ENCODE measurements at places on chromosomes 16 and 17. TPM values are rescaled to one million over a fixed set of nuclear protein-coding genes. Genes with fewer than 3 reads are reported as not detected.

DNA sequence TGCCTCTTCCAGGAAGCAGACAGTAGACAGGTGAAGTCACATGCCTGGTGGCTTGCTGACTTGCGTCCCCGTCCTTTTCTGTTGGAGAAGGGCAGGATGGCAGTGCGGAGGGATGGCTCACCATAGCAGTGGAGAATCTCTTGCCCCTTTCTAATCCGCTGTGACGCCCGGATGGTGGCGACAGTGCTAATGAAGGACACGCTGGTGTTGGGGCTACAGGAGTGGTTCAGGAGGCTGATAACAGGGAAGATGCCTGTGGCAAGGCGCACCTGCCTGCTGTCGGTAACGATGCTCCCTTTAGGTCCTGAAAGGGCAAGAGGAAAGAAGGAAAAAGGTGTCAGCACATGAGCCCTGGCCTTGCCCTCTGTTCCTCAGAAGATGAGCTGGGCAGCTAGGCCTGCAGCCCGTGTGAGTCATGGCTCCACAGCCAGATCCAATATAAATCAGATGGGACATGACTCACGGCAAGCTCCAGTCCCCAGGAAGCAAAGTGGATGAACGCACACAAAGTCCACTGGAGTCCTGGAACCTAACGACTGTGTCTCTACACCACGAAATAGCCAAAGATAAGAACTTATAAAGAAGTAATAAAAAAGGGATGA, 25.5 kb downstream of the SERPINF1 start:
- no peak for DNase-seq

DNA sequence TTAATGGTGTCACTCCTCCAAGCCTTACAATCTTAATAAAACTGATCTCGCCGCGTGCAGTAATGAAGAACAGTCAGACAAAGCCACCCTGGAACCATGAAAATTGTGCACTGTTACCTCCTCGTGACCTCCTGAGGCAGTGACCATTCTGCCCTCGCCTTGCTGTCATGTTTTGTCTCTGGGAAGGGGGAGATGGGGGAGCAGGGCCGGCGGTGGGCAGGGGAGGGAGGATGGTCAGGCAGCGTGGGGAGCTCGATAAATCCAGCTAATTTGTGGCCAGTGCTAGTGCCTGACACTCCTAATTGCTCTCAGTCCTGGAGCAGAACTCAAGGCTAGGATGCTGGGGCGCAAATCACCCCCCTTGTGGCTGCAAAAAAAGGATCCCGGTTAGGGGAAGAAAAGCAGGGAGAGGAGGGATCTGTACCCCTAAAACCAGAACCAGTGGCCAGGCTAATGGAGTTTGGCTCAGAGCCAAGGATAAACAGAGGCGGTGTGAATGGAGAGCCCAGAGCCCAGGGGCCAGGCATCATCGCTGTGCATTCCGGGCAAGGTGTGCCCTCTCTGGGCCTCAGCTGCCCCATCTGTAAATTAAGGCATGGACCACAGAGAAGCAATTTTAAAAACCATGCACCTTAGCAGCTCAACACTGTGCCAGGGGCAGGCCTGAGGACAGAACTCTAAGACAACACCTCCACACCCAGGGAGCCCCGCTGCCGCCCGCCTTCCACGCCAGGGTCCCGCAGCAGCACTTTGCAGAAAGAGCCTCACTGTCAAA, 113.3 kb downstream of the ZNF423 start:
- DNase-seq, result no peak

DNA sequence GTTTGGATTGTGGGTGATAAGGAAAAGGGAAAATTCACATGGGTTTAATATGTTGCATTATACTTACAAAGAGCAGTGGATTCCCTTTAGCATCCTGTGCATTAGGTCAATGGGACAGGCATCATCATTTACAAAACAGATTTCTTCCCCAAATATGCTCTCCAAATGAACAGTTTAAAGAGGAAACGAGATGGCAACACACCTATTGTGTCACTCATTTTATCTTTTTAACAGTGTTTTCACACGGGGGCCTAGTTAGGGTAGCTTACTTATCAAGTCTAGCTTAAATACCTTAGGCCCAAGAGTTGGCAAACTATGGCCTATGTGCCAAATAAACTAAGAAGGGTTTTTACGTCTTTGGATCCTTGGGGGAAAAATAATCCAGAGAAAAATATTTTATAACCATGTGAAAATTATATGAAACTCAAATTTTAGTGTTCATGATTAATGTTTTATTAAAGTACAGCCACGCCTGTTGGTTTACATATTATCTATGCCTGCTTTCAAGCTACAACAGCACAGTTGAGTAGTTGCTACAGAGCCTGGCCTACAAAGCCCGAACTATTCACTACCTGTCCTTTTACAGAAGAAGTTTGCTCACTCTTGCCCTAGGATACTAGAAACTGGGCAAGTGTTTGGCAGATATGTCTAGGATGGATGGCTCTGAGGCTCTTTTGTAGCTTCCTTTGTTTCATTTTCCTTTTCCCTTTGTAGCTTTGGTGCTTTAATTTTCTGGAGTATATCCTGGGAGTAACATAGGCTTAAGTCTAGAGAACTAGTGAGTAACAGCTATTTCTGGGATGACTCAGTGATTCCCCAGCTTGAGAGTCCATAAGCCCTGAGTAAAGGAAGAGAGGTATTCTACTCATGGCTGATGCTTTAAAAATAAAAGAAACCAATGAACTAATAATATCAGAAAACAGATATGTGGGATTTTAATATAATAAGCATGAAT, 12.4 kb downstream of the NUP93 start:
- DNase-seq, result no peak

GRCh38 chr16:89934611-89935553, 11.7 kb downstream of the TUBB3 start:
- no peak for DNase-seq

- no peak for DNase-seq
Observed at GRCh38 chr17:74408262-74408661, 23.6 kb upstream of the GPRC5C start.

DNA sequence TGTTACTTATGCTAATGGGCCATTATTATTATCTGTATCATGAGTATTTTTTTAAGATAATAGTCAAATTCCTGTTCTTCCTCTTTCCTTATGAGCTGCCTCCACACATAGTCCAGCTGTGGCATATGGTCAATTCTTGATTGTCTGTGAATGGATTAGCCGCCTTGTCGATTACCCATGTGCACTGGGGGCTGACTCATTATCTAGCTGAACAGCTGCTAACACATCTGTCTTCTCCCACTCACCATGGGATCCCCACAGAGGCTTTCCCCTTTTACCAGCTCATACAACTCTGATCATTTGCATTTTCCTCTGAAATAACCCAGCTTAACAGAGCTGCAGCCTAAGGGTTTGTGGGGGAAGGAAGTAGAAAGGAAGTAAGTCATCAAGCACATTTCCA, 915.0 kb downstream of the CDH11 start:
- no peak for DNase-seq

DNA sequence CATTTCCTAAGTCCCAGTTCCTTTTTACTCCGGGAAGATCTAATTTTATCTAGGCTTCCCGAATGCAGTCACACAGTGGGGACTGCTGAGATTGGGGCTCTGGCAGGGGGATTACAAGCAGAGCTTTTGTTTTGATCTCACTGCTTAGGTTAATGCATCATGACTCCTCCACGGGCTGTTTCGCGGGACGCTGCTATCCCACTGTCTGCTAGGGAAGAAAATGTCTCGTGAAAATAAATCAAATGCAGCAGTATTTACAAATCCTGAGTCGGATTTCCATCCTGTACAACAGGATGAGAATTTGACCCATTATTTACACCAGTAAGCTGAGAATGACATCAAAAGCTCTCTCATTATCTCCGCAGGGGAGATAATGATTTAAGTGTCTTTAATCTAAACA, 83.8 kb downstream of the CDH11 start:
- no peak for DNase-seq

- no peak for DNase-seq
Observed at GRCh38 chr16:67419931-67420330, 3.7 kb upstream of the ZDHHC1 start.

KRTAP17-1 gene
- total RNA-seq, result not detected

CASKIN1 gene
- total RNA-seq, result 0.10 TPM

CCDC200 gene
- total RNA-seq, result 1.7 TPM

MLKL gene
- 52.4 TPM for total RNA-seq

CRYBA1 gene
- total RNA-seq, result not detected

DDX42 gene
- 117 TPM for total RNA-seq

Data from naive thymus-derived CD4-positive, alpha-beta T cell (primary cell).